ENCODE measurements at places on chromosomes 7 and 10.

DNA sequence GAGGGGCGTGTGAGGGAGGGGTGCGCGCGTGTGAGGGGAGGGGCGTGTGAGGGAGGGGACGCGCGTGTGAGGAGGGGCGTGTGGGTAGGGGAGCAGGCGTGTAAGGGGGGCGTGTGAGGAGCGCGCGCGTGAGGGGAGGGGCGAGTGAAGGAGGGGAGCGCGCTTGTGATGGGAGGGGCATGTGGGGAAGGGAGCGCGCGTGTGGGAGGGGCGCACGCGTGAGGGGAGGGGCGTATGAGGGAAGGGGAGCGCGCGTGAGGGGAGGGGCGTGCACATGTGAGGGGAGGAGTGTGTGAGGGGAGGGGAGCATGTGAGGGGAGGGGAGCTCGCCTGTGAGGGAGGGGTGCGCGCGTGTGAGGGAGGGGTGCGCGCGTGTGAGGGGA, 19.1 kb downstream of the MXI1 start:
- DNase-seq, result peak; percentile 81

GRCh38 chr10:16965740-16966447, 148.7 kb upstream of the RSU1 start:
- DNase-seq, result no peak

DNA sequence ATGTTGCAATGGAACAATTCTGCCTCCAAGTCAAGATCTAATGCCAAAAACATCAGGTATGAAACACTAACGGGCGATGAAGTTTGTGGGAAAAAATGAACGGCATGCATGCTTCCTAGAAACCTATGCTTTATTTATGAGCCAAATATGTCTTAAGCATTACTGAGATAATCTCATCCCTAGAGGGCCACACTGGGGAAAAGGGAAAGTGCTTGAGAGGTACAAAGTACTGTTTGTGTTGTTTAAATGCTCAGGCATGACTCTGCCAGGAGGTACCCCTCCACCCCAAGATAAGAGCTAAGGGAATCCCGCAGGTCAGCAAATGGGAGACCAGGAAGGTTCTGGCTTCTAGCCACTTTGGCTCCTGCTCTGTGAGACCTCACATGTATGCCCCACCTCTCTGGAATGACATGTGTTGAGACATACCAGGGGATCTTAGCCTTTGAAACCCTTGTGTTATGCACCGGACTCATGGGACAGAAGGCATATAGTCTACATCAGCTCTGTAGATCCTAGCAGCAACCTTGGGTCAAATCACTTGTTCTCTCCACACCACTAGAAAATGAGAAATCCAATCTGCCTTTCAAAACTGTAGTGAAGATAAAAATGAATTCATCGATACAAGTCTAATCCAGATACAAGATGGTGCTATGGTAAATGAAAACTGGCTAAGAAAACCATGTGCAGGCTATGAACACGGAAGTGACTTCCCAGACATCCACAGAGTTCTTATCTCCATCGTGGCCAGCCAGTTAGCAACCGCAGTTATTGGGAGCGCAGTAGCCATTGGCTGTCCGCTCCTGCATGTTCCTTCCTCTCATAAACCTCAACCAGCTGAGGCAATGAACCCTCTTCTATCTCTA, 61.0 kb downstream of the CREB3L2 start:
- no peak for DNase-seq

DNA sequence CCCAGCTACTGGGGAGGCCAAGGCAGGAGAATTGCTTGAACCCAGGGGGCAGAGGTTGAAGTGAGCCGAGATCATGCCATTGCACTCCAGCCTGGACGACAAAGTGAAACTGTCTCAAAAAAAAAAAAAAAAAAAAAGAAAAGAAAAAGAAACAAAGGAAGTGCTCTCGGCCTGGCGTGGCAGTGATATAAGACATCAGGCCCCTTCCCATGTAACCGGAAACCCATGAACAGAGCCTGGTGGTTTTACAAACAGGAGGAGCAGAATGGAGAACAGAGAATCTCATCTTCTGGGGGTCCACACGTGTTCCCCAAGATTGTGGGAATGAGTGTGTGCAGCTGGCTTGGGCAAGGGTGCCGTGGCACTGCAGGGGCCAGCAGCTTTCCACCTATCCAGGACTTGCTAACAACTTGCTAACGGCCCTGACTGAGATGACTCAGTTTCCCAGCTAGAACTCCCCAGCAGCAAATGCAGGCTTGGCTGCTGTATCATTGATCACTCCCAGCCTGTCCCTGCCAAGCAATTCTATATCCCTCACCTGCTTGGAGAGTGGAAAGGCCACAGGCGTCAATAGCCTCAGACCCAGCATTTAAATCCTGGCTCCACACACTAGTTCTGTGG, 103.0 kb downstream of the COL26A1 start:
- DNase-seq, result no peak

DNA sequence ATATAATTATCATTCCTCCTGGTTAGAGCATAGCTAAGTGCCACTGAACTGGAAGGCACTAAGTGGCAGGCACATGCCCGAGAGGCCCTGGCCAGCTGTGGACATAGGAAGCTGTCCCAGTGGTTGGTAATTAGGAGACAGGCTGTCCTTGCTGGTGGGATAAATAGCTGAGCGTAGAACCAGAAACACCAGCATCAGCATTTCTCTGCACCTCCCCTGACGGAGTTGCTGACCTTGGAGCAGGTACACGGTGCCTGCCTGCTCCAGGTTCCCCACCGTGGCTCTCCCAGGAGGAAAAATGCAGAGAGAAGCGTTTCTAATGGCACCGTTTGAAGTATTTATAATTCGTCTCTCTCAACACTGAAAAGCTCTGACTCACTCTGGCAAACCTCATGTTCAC, 5.6 kb upstream of the ABLIM1 start:
- DNase-seq, result no peak

DNA sequence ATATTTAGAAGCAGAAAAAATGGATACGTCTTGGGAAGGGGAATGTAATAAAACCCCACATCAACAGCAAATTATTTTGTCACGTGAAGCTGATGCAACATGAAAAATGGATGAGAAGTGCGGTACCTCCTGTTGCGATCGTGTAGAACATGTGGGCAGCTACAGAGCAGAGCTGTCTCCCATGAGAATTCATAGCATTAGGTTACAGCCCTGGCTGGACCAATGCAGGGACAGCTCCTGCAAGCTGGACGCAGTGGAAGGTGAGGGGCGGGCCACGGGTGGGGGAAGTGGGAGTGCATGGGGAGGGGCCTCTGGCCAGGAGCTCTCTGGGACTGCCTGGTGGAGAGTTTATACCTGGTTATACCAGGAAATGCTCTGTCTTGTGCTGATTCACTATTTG, 120.3 kb downstream of the GATA3 start:
- DNase-seq, result no peak

DNA sequence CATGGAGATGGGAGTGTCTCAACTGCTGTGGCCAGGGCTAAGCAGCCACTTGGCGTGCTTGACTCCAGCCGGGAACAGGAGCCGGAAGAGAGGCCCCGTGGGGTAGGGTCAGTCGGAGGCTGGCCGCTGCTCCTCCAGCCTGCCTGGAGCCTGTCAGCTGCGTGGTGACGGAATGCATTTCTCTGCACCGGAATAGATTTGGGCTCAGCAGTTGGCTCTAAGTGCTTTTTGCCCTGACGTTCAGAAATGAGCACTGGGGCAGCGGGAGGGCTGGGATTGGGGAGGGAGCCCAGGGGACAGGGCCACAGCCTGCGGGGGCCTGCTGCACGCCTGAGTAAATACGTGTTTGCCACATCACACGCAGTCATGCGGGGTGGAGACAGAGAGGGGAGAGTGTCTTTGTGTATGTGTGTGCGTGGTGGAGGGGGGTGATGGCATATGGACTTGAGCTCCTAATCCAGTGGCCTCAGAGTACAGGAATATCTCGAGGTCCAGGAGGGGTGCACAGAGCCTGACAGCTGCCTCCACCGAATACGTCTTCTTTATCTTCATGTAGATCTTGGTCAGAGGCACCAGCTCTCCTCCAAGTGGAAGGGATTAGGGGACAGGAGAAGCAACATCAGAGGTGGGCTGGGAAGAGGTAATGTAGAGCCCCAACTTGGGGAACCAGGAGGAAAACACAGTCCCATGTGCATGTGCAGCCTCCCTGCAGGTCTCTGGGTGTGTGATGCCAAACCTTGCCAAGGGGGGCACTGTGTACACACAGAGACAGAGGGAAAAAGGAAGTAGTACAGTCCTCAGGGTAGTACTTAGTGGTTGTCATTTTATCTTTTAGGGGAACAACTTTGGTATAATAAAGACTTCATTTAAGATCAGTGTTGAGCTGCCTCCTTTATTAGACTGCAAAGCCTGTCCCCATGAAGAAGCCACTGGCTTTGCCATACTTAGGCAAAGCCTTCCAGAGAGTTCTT, 151.4 kb downstream of the CDH23 start:
- DNase-seq, result no peak

DNA sequence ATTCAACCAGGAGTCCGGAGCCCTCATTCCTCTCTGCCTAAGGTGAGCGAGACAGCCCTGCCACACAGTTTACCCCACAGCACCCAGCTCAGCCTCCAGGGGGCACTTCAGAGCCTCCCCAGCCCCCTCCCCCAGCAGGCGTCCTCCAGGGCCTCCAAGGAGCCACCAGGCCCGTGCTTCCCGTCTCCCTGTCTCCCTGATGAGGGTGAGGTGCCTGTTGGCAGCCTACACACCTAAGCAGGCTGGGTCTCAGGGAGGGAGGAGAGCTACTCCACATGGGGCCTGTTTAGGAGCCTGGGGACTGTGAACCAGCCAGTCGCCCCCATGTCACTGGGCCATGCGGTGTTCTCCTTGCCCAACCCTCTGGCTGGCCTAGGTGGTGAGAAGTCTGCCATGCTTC, 28.9 kb upstream of the TRIM8 start:
- no peak for DNase-seq

GRCh38 chr10:70462349-70462984, 16.1 kb upstream of the PALD1 start:
- no peak for DNase-seq

DNA sequence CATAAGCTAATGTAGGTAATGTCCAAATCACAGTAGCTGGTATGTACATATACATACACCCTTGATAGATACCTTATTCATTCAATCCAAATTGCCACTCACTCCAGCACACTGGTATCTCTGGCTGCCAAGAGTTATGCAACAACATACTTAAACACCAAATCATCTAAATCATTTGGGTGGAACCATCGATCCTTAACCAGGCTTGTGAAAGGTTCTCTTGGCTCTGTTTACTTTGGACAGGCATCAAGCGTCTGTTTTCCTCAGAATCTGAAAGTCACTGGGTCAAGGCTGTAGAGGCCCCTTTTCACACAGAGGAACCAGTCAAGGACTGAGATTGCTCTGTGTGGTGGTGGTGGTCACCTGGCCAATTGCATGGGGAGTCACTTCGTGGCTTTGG, 24.6 kb downstream of the JAZF1 start:
- DNase-seq, result no peak

DNA sequence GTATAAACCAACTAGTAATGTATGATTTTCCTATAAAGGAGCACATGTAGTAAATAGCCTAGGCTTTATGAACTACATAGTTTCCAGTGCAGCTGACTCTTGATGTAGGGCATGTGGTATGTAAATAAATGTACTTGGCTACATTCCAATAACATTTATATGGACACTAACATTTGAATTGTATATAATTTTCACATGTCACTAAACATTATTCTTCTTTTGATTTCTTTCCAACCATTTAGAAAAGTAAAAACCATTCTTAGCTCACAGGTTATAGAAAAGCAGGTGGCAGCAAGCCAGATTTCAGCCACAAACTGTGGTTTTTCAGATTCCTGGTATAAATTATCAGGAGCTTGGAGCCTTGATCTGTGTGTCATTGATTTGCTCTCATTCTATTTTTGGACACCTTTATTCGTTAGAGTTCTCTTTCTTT, 1182.0 kb downstream of the CNTNAP2 start:
- DNase-seq, result no peak

DNA sequence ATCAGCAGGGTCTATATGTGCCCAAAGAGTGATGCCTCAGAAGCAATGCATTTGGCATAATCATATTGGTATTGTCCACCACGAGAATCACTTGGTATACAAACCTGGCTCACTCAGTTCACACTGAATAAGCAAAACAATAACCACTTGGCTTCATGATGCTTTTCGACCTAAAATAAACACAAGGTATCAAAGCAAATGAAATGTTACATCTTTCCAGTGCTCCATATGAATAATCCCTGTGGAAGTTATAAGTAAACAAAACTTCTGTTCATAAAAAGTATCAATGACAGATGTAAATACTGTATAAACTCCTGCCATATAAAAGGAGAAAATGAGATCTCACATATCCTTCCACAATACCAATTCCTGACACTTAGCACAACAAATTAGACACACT, 29.8 kb upstream of the EBLN1 start:
- no peak for DNase-seq

DNA sequence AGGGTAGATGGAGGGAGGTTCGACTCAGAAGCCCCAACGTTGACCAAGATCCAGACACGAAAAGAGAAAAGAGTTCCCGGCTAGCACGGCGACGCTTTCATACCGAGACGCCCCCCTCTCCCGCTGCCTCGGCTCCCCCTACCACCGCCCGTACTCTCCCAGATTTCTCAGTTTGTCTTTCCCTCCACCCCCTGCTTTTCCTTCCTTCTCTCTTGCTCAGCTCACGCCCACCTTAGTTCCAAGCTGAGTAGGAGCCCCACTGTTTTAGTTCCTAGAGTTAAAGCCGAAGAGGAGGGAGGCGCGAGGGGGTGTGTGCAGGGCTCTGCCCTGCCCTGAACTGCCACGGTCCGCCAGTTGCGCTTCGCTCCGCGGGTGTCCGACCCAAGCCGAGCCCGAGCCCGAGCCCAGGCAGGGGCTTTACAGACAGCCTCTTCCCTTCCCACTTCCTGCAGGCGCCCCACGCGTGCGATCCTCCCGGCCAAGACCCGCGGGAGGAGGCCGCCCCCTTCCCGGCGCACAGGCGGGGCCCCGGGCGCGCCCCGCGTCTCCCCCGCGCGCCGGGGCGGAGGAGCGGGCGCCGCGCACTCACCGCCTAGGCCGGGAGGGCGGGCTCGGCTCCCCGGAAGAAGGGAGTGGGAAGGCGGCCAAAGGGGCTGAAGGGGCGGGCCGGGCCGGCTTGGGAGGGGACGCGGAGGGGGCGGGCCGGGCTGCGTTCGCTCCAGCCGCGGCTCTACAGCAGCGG, at the start of gene EPHB6:
EPHB6 (plus strand) TSS at position 705 of the 742 bp plus-strand sequence. CDS start 8,152 bp downstream, outside the sequence.
- DNase-seq, result peak; percentile 28

- no peak for DNase-seq
Measured at GRCh38 chr7:109476409-109476808, 906.7 kb downstream of the DNAJB9 start.
